ENCODE measurements at places on chromosomes 2 and 18.

GRCh38 chr2:96693286-96694200 lies 46.3 kb downstream of the LMAN2L start:
- no peak for DNase-seq

DNA sequence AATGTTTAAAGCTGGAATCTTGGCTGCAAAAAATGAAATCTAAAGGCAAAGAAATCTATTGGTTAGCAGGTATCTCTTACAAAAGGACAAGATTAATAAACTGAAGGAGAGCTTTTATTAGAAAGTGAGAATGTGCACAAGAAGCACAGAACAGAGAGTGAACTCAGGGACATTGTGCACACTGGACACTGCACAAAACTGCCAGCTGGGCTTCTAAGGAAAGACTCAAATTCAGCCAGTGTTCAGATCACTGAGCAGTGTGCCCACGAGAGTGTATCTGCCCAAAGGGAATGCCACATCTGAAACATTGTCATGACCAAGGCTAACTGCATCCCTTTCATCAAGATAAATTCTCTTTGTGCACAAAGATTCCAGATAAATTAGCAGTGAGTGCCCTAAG lies 129.7 kb upstream of the KCNH7 start:
- DNase-seq: no peak

GRCh38 chr18:42860011-42860410 lies 255.5 kb downstream of the RIT2 start:
- DNase-seq: peak; percentile 59

GRCh38 chr2:200451511-200451910 lies 58.4 kb downstream of the KCTD18 start:
- no peak for DNase-seq

GRCh38 chr18:58269931-58270330 lies 225.9 kb downstream of the NEDD4L start:
- no peak for DNase-seq

DNA sequence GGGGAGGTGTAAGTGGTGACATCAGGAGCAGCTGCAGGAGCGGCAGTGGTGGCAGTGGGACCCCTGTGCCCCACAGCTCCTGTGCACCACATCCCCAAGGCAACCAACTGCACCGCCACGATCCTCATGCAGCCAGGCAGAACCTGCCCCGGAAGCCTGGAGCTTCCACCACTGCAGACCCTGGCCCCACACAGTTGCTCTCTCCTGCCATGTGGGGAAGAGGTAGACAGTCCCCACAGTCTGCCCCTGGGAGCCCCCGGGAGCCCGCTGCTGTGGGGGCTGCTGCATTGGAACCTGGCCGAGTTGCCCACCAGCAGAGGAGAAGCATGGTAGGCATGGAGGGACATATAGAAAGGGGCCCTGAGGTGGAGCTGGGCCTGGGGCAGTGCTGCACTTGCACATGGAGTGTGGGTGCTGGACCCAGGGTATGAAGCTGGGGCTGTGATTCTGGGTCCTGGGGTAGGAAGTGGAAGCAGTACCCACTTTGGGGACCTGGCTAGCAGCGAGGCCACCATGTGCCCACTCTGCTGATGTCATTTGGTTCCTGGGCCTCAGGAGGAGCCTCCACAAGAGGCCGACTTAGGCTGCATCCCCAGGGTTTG lies 623.3 kb upstream of the LRRTM4 start:
- DNase-seq: no peak

GRCh38 chr2:20222014-20222768 lies 2.7 kb downstream of the SDC1 start:
- DNase-seq: no peak

DNA sequence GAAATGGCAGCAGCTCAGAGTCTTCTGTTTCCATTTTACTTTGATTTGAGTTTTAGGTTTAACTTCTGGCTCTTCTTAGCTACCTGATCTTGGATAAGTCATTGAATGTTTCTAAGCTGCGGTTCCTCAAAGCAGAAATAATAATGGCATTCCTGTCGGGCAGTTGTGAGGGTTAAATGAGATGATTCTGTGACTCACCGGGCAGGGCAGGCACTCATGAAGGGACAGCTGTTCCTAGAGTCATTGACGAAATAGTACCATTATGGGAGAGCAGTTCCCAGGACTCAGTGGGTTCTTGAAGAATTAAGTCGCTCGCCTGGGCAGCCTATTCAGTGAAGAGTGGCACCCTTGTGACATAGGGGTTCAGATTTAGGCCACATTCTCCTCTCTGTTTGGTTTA lies 10.3 kb downstream of the TRIB2 start:
- DNase-seq: no peak

- no peak for DNase-seq
Measured at GRCh38 chr2:238172439-238172838, 13.7 kb downstream of the ERFE start.

GRCh38 chr18:23313379-23313778 lies 139.7 kb upstream of the RIOK3 start:
- no peak for DNase-seq

DNA sequence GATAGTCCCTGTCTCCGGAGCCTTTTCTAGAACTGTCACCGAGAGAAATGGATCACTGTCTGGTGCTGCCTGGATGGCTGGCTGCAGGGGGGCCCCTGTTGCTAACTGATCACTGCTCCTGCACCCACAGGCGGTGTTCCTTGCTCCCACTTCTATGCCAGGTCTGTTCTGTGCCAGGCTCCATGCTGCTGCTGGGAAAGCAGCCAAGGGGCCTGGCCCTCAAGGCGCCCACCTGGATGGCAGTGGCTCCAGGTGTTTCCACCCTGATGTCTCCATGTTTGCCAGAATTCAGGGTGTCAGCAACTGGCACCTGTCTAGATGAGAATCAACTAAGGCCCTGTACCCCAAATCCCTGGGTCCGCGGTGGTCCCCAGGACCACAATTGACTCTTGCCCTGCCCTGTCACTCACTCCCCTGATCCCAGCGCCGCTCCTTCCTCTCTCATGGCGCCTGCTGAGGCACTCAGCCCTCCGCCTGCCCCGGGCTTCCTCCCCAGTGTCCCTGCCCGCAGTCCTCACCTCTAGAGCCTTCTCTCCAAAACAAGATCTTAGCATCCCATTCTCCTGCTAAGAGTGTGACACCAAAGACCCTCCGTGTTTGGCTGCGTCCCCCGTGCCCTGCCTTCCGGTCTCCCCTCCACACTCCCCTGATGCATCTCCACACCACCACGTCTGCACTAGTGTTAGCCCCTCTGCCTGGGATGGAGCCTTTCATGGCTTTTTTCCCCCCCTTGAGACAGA lies 72.5 kb upstream of the OTOF start:
- DNase-seq: no peak

GRCh38 chr2:163610817-163611556 lies 124.8 kb downstream of the FIGN start:
- no peak for DNase-seq

- DNase-seq: no peak
Measured at GRCh38 chr18:79560861-79561210, 118.8 kb upstream of the CTDP1 start.

DNA sequence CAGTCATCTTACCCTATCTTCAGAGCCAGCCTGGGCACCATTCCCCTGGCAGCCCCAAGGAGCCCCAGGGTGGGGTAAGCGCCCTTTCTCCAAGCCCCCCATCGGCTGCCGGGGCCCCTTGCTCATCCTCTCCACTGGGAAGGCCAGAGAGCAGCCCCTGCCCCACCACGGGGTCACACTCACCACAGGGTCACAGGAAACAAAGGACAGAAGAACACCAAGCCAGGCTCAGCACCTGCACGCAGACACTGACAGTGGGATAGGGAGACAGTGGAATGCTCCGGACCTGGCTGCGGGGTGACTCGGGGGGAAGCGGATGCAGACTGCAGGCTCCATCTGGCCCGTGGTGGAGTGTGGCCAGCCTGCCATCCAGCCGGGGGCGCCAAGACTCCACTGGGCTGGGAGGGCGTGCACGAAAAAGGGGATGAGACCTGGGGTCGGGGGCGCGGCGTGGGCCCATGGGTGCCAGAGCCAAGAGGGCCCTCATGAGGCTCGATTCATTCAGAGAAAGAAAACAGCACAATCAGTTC lies 21.1 kb downstream of the HDAC4 start:
- no peak for DNase-seq

GRCh38 chr2:72937356-72937669 lies 20.0 kb downstream of the EMX1 start:
- DNase-seq: no peak

- DNase-seq: no peak
Measured at GRCh38 chr2:42246562-42246961, 77.4 kb downstream of the EML4 start.

DNA sequence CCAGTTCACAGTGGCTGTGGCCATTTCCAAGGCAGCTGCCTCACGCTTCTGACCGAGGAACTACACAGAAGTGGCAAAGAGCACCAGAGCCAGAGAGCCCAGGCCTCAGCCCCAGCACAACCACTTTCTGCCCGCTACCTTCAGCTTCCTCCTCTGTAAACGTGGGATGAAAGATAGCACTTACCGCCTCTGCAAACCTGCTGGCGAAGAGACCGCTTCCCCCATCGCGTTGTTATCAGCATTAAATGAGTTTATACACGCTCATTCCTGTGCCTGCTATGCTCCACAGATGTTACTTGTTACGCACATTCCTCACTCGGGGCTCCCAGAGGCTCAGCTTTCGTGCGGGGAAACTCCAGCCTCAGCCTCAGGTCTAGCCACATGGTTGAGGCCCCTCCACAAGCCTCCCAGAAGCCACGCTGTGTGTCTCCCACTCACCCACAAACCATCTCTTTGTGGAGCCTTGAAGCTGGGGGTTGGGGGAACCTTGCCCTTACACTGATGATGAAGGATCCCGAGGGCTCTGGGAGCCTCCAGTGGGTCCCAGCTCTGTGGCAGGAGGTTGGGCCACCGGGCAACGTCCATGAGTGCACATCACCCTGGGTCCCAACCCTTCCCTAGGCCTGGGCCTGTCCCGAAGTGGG lies 63.3 kb upstream of the SMAD7 start:
- DNase-seq: no peak

DNA sequence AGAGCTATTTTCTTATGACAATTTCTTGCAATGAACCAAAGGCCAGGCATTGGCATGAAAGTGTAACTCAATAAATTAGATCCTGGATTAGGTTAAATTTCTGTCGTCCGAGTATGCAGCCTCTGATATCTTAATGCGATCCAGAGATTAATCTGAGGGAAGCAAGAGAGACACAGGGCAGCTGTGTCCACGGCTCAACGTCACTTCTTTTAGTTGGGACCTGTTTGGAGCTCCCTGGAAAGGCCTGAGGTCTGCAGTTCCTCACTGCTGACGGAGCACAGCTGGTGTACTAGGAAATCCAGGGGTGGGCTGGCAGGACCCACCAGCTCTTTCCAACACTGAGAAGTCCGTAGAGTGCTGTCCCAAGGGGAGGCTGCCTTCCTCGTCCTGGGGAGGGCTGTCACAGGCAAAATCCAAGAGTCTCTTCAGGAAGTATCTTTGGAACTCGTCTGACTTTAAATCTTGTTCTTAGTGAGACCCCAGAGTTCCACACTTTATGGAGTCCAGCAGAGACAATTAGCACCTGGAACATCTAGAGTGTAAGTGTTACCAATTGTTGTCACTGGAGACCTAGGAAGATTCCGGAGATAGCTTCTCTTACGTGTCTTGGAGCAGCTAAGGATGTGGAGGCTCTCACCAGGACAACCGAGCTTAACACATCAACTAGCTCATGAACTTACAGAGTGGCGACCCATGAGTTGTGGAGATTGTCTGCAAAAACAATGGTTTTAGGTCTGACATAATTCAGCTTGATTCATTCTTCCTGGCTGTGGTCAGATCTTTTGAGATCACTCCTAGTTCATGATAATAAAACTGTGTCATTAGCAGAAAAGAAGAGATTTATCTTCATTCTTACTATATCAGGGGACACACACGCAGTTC lies 173.7 kb downstream of the ACKR3 start:
- DNase-seq: peak; percentile 68

DNA sequence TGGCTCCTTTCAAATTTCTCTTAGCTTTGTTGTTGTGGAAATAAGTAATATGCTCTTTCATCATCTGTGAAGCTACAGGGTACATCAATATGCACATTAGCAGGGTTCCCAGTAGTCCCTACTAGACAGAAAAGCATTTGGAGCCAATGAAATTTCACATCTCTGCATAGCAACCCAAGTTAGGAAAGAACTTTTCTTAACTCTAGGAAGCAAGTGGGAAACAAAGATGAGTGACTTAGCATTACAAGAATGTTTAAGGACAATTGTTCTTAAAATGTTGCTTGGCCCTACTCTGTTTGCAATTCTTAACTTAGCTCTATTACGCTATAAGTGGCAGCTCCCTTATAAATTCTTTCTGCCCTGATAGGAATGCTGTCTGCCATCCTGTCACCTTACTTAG lies 39.6 kb downstream of the ZEB2 start:
- no peak for DNase-seq

DNA sequence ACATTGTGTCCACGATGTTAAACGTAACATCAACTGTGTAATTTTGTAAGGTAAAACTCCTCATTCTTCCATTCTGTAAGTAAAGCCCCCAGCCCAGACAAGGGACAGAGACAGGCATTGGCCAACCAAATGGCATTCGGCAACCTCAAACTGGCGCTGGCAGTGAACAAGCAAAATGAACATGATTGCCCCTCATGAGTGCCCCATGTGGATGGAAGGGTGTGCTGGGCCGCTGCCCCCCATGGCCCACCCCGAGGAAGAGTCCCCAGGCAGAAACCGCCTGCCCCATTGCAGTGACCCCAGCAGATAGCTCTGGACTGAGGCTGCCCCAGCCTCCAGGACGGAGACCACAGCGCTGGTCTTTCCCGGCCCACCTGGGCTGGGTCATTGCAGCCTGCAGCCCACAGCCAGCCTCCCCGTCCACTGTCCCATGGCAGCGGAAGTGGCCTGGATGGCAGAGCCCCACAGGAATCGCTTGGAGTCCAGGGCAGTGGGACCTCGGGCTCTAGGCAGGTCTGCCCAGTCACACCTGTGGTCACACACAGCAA lies 220.2 kb downstream of the HDAC4 start:
- no peak for DNase-seq

DNA sequence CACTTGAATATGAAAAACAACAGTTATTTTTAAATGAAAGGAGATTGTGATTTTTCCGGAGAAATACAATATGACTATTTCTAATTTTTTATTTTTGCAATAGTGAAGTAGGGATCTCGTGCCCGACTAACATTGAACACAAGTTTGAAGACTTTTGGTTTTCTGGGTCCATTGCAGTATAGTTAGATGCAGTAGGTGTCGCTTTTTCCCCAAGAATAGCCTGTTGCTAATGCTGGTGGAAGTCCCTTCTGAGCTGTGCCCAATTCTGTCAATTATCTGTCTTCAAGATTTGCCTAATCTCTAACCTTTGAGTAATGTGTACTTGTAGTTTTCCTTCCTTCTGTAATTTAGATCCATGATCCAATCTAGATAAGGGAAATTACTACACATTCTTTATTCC lies 36.5 kb downstream of the SEMA4F start:
- DNase-seq: peak; percentile 66
